CD4-positive, alpha-beta memory T cell (primary cell): ENCODE measurements at places on chromosomes 5 and 9.

GRCh38 chr5:14501353-14502293 is 80.0 kb upstream of the OTULINL start:
- DNase-seq = no peak

- DNase-seq = no peak
Observed at GRCh38 chr9:109812331-109812730, 32.3 kb downstream of the PALM2AKAP2 start.

GRCh38 chr5:122089096-122090013 is 11.3 kb upstream of the LOX start:
- no peak for DNase-seq

- DNase-seq = peak; percentile 38
Observed at GRCh38 chr5:150116667-150117400, 30.5 kb upstream of the CSF1R start.

- peak; percentile 46 for DNase-seq
Observed at GRCh38 chr5:96657068-96657467, 5.1 kb upstream of the CAST start.

- peak; percentile 26 for DNase-seq
Observed at GRCh38 chr5:55231029-55231918, 2.1 kb downstream of the CCNO start.

DNA sequence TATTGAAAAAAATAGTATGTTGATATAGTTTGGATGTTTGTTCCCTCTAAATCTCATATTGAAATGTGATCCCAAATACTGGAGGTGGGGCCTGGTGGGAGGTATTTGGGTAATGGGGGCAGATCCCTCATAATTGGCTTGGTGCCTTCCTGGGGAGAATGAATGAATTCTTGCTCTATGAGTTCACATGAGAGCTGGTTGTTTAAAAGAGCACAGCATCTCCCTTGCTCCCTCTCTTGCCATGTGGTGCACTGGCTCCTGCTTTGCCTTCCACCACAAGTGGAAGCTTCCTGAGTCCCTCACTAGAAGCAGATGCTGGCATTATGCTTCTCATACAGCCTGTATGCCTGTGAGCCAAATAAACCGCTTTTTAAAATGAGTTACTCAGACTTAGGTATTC is 154.8 kb downstream of the ADAMTS6 start:
- DNase-seq = no peak

GRCh38 chr5:150481972-150482406 is 25.9 kb upstream of the NDST1 start:
- no peak for DNase-seq
